Activated naive CD4-positive, alpha-beta T cell treated with anti-CD3 and anti-CD28 coated beads, Interleukin-2, amount 10 ng/mL, durations not matched to agents 7 days and 5 days (primary cell): ENCODE measurements at places on chromosomes 11 and 22.

DNA sequence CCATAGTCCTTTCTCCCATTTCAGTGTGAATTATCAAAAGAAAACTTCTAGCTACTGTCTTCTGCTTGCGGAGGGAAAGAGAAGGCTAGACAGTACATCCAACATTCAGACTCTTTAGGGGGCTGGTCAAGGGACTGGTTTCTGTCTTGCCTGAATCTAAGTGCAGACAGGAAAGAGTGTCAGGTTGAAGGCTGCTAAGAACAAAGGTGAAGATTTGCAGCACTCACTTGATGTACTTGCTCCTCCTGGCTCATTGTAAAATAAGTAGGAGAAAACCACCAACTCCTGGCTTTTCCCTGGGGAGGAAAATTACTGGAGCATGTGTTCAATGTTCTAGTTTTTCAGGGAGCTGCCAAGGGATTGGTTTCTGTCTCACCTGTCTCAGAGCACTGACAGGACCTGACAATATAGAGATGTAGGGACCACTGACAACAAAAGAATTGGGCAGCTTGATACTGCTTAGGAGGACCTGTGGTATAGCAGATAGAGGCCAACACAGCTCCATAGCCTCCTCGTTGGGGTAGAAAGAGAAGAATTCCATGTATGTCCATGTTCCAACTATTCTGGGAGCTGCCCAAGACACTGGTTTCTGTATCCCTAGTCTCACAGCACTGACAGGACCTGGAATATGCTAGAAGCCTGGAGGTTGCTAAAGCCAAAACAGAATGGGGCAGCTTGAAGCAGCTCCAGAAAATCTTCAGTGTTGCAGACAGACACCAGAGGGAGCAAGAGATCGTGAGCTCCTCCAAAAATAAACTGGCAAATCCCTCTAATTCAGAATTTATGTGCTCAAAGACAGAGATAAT, 39.7 kb upstream of the MMP12 start:
- no peak for DNase-seq

GRCh38 chr11:94731880-94732601, 36.1 kb upstream of the AMOTL1 start:
- DNase-seq: no peak

DNA sequence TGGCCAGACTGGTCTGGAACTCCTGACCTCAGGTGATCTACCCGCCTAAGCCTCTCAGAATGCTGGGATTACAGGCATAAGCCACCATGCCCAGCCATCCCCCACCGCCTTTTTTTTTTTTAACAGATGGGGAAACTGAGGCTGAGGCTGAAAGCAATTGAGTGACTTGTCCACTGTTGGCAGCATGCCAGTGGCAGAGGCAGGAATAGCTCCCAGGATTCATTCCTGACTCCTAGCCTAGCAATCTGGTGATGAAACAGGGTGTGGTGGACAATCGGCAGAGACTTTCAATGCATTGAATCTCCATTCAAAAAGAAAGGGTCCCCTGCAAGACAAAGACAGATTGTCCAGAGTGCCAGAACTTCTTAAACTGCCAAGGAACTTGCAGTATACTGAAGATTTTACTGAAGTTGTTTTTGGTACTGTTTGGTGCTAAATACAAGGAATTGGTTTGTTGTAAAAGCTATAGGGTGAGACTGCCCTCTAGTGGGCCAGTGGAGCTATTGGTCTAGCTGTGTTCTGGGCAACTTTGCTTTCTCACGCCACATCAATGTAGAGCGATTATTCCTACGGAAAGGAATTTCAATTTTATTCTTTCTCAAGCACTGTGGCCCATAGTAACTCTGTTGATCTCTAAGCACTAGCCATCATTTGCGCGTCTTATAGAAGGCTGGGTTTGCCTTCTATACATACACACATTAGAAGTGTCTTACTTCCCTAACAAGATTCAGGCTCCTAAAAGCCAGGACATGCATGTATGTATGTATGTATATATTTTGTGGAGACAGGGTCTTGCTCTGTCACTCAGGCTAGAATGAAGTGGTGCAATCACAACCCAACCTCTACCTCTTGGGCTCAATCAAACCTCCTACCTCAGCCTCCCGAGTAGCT, 21.0 kb downstream of the C22orf31 start:
- peak; percentile 77 for DNase-seq

- DNase-seq: no peak
Measured at GRCh38 chr11:6799402-6799801, at the start of gene OR6A2. OR6A2 (minus strand) TSS chr11:6799689; CDS start chr11:6795708, 3,981 bp downstream.

DNA sequence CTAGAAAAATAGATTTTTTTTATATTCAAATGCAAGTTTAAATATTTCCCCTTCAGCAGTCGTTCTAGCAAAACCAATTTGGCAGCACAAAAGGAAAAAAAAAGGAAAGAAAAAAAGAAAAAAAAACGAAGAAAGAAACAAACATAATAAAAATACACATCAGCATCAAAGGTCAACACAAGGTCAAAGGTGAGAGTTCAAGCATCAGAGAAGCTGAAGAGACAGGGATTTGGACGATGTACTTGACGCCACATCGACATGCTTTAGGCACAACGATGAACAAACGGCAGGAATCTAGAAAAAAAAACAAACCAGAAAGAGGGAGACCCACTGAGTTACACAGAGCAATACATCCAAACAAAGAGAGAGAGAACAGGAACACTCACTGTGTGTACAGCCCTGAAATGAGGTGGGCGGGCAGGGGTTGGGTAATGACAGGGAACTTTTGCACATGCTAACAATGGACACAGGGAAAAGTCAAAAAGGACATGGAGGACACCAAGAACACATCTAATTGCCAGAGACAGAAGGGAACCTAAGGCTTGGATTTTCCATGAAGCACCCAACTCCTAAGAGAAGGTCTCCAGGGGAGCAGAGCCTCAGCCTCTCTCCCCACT, 19.8 kb upstream of the RAPSN start:
- DNase-seq: no peak

DNA sequence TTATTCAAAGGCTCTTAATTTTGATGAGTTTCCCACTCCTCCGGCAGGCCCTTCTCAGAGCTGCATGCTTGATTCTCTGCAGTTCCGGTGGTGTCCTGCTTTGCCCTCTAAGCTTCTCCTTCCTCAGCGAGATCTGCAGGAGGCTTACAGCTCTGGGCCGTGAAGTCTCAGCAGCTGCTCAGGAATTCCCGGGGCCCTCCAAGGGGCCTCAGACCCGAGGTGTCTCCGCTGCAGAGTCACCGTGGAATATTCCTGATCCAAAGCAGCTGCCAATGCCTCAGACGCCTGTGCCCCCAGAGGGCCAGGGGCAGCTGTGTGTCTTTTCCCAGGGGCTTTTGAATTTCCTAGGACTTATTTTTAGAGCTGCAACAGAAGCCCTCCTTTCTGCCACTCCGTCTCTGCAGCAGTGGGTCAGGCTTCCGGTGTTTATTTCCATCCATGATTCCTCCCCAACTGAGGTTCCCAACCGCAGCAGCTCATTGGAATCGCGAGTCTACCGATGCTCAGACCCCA, 37.2 kb downstream of the RPS6KA4 start:
- DNase-seq: no peak

DNA sequence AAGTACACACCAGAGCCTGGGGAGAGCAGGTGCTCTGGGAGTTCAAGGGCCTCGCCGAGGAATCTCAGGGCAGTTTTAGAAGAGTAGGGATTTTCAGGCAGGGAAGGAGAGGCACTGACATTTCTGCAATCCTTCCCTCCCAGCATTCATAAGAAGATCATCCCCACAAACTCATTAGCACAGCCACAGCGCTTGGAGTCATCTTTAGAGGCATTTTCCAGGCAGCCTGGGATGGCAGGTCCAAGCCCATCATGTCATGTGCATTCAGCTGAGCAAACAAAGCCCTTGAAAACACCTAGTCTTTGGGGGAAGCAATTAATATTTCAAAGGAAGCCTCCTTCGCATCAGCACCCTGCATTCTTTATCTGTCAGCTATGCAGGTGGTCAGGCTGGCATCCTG, 43.8 kb downstream of the MAP6 start:
- no peak for DNase-seq

DNA sequence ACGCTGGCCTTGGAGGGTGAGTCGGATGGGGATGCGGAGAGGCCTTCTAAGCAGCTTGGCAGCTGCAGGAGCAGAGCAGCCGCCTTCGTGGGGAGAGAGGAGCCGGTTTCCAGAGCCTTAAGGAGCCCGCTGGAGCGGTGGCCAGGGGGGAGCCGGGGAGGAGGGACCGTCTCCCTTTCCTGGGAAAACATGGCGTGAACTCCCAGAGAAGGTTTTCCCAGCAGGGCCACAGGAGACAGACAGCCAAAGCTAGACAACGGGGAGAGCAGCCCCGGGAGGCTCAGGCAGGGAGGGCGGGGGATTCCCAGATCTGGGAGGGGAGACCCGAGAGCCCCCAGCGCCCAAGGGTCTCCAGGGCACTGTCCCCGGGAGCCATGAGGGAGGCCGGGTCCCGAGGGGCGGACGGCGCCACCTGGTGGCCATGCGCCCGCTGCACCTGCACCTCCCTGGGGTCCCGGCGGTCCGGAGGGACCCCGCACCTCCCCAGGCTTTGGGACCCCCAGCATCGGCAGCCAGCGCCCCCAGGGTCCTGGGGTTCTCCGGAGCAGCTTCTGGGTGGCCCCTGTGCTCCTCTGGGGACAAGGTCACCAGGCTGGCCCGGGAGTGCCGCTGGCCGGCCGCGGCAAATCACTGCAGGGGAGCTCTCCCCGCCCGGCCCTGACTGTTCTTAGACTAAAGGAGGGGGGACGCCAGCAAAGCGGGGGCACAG, 2.4 kb upstream of the SYT8 start:
- peak; percentile 72 for DNase-seq

GRCh38 chr22:47369020-47369419, 606.6 kb downstream of the TBC1D22A start:
- DNase-seq: no peak

GRCh38 chr11:48095779-48096470, 115.6 kb downstream of the PTPRJ start:
- DNase-seq: no peak

DNA sequence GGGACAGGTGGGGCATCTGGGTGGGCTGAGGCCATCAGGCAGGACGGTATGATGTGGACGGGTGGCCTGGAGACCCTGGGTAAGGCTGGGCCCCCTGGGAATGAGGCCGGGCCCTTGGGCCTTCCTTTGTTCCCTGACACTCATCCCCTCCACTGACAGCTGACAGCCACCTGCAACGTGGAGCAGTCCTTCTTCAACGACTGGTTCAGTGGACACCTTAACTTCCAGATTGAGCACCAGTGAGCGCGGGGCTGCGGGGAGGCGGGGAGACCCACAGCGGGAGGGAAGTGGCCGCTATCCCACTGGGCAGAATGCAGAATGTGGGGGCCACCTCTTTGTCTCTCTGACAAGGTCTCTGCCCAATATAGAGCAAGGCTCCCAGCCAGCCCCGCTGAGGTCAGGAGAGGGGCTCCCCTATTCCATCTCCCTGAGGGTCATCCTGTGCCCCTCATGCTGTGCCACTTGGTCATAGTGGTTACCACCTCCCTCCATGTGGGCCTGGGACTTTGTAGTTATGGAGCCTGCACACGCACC, 27.7 kb downstream of the FADS3 start:
- DNase-seq: no peak

DNA sequence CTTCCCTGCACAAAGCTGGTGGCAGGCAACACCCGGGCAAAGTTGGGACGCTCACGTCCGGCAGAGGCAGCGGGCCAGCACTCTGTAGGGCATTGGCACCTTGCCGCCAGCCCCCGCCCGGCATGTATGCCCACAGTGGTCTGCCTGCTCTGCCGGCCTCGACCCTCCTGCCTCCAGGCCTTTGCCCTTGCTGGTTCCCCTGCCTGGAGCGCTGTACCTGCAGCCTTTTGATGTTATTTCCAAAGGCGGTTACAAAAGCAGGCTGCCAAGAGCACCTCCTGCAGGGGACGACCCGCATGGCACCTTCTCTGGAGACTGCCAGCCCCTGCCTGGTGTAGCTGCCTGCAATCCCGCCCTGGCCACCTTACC, 56.5 kb upstream of the SHISAL1 start:
- DNase-seq: peak; percentile 19

DNA sequence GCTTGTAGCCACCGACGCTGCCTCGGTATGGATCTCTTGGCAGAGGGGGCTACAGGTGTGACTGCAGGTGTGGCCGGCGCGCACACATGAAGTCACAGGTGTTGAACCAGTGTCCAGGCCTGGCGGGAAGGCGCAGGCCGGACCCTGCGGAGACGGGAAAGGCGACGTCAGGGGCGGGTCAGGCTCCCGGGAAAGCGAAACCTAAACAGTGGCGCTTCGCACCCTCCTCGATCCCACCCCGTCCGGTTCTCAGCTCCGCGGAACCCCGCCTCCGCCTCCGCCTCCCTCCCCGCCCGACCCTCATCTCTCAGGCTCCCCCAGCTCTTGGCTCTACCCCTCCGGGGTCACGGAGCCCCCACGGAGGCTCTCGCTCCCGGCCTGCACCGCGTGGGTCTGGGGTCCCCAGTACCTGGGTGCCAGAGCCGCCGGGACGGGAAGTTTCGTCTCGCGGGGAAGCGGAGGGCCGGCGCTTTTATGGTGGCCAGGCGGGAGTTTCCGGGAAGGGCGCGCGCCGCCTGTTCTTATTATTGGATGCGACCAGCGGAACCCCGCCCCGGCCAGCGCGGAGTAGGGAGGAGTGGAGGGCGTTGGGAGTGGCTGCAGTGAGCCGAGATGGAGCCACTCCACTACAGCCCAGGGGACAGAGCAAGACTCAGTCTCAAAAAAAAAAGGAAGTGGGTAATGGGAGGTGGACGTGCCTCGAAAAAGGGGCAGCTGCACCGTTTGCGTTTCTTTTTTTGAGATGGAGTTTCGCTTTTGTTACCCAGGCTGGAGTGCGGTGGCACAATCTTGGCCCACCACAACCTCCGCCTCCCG, at the start of gene IRF7:
Gene IRF7, minus strand, starts transcription at position 447 of the 816 bp plus-strand sequence. CDS start 586 bp downstream, outside the sequence.
- peak; percentile 94 for DNase-seq

GRCh38 chr22:36493690-36494110, 12.3 kb upstream of the TXN2 start:
- no peak for DNase-seq

- no peak for DNase-seq
Measured at GRCh38 chr22:45188779-45189178, 25.1 kb downstream of the NUP50 start.

DNA sequence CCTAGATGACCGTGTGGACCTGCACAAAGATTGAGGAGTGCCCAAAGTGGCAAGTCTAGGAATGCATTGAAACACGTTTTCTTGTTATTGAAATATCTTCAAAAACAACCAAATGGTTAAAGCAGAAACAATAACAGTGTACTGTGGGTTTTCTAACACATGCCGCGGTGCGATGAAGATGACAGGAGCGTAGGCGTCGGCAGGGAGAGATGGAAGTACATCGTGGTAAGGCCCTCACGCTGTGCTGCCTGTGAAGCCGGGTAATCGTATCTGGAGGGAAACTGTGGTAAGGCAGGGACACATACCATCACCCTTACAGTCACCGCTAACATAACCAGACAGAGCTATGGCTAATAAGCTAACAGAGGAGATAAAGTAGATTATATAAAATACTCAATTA, 261.4 kb downstream of the TBC1D22A start:
- no peak for DNase-seq

DNA sequence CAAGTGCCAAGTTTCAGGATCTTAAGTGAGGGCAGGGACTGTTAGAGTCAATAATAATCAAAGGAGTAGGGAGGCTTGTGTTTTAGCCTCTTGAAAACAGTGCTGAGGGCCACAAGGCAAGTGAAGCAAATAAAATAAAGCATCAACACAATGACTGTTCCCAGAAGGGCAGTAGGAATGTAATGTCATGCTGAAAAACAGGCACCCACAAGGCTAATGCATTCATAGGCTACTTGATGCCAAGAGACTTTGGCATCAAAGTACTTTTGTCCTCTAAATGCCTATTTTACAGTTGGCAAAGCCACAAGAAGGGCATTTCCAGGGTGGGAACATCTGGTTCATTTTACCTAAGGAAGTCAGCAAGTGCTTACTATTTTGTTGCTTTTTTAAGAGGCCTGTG, 22.9 kb downstream of the RAB39A start:
- no peak for DNase-seq

- DNase-seq: no peak
Measured at GRCh38 chr11:11177156-11177808, 175.8 kb downstream of the CSNK2A3 start.
